A673 (cell line): ENCODE measurements at places on chromosomes 1 and 21. TPM values are rescaled to one million over a fixed set of nuclear protein-coding genes. Genes with fewer than 3 reads are reported as not detected.

The LEMD1 gene
- total RNA-seq, result 1.5 and 3.4 TPM in 2 replicates

The XCL1 gene
- not detected in 2 replicates for total RNA-seq

The SOD1 gene
- 373 and 380 TPM in 2 replicates for total RNA-seq

The TTLL10 gene
- total RNA-seq, result not detected in 2 replicates

The RXRG gene
- not detected in 2 replicates for total RNA-seq

The VSIG8 gene
- total RNA-seq, result not detected in 2 replicates

The CDCP2 gene
- total RNA-seq, result not detected in 2 replicates

The S100A4 gene
- 17.8 and 20.0 TPM in 2 replicates for total RNA-seq

The CPLANE2 gene
- 5.5 and 7.6 TPM in 2 replicates for total RNA-seq

The COPA gene
- total RNA-seq, result 134 and 166 TPM in 2 replicates

The TTC39A gene
- 3.1 and 5.1 TPM in 2 replicates for total RNA-seq

The TEDDM1 gene
- not detected in 2 replicates for total RNA-seq

The PPP1R8 gene
- 60.9 and 68.8 TPM in 2 replicates for total RNA-seq

The CFAP141 gene
- not detected in 2 replicates for total RNA-seq

The MR1 gene
- total RNA-seq, result 2.6 and 2.8 TPM in 2 replicates

The NPPB gene
- total RNA-seq, result not detected in 2 replicates

The ITGB2 gene
- total RNA-seq, result 5.0 and 7.4 TPM in 2 replicates

The LCE1E gene
- total RNA-seq, result not detected in 2 replicates

The VCAM1 gene
- total RNA-seq, result 2.0 and 3.0 TPM in 2 replicates

GRCh38 chr21:43208561-43209332 lies 39.9 kb downstream of the CRYAA start:
- no peak overlapping the region for H3K27ac ChIP-seq
- no peaks in the 10 kb centered on the region for H3K27me3 ChIP-seq
- H3K4me3 ChIP-seq, result no peak overlapping the region
- H3K36me3 ChIP-seq, result no peaks in the 10 kb centered on the region
- H3K4me1 ChIP-seq, result no peaks in the 10 kb centered on the region
- DNase-seq, result no peak

- no peak overlapping the region for H3K27ac ChIP-seq
- DNase-seq, result no peak
- no peaks in the 10 kb centered on the region for H3K4me1 ChIP-seq
- no peaks in the 10 kb centered on the region for H3K27me3 ChIP-seq
- no peak overlapping the region for H3K4me3 ChIP-seq
- no peaks in the 10 kb centered on the region for H3K36me3 ChIP-seq
Observed at GRCh38 chr1:221813887-221814286, 72.0 kb upstream of the DUSP10 start.

- DNase-seq, result no peak
- H3K4me1 ChIP-seq, result no peaks in the 10 kb centered on the region
- H3K4me3 ChIP-seq, result no peak overlapping the region
- no peak overlapping the region for H3K27ac ChIP-seq
- H3K27me3 ChIP-seq, result no peaks in the 10 kb centered on the region
Observed at GRCh38 chr1:96554364-96554763, 167.2 kb upstream of the PTBP2 start.

DNA sequence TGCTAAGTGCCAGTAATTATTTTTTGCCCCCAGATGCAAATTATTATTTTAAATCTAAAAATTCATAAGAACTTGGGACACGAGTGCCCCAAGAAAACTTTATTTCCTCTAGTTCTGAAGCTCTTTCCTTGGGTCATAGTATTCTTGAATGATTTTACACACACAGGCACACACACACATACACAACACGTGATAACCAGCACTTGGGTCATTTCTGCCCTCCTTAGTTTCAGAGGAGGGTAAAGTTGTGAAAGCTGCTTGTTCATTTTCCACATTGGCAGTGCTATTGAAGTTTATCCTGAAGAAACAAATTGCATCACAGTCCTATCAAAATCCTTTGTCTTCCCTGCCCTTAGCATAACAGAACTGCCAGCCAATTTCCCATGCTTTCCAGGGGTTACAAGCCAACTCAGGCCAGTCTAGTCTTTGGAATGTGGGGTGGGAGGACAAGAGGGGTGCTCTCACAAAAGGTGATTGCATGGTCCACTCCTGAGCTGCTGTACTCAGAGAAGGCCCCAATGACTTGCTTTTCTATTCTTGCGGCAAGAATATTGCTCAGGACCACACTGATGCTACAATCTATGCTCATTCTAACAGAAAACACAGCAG lies 98.5 kb upstream of the POGK start:
- H3K27me3 ChIP-seq, result no peaks in the 10 kb centered on the region
- no peak for DNase-seq
- H3K4me1 ChIP-seq, result no peaks in the 10 kb centered on the region
- no peak overlapping the region for H3K4me3 ChIP-seq
- no peaks in the 10 kb centered on the region for H3K36me3 ChIP-seq
- H3K27ac ChIP-seq, result no peak overlapping the region

GRCh38 chr1:119453021-119453420 lies 38.1 kb downstream of the HSD3B2 start:
- H3K4me1 ChIP-seq, result no peaks in the 10 kb centered on the region
- no peaks in the 10 kb centered on the region for H3K27me3 ChIP-seq
- H3K27ac ChIP-seq, result no peak overlapping the region
- H3K36me3 ChIP-seq, result no peaks in the 10 kb centered on the region

DNA sequence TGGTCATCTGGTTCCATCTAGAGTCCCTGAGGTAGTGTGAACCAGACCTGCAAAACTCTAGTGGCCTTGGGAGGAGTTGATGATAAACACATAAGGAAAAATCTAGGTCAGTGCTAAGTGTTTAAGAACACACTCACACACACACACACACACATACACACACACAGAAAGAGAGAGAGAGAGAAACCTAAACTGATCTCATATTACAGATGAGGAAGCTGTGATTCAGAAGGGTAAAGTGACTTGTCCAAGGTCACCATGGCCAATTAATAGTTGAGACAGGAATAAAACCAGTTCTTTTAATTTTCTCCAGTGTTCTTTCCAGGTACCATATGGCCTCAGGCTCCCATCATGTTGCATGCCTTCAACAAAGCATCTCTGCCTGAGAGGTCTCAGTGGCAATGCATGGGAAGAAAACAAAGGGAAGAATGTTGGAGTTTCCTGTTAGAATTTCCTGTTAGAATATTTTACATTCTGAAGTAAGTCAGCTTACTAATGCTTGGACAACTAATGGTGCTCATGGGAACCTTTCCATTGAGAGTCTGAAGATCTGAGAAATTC lies 77.3 kb upstream of the TSPAN2 start:
- H3K27me3 ChIP-seq, result no peaks in the 10 kb centered on the region
- no peak overlapping the region for H3K4me3 ChIP-seq
- no peaks in the 10 kb centered on the region for H3K36me3 ChIP-seq
- H3K4me1 ChIP-seq, result peaks cover 21% of the 10 kb centered on the region
- DNase-seq, result peak; percentile 95

GRCh38 chr1:42348498-42348897 lies 13.5 kb upstream of the FOXJ3 start:
- H3K4me1 ChIP-seq, result no peaks in the 10 kb centered on the region
- no peak overlapping the region for H3K27ac ChIP-seq
- H3K27me3 ChIP-seq, result no peaks in the 10 kb centered on the region
- DNase-seq, result no peak
- H3K36me3 ChIP-seq, result no peaks in the 10 kb centered on the region

- H3K4me1 ChIP-seq, result peaks cover 3% of the 10 kb centered on the region
- H3K27me3 ChIP-seq, result no peaks in the 10 kb centered on the region
- DNase-seq, result peak; percentile 61
- H3K4me3 ChIP-seq, result peak overlapping the region; percentile 48
Observed at GRCh38 chr1:244730153-244730933, 77.4 kb downstream of the DESI2 start.

GRCh38 chr1:107835151-107835670 lies 129.8 kb downstream of the VAV3 start:
- no peak overlapping the region for H3K27ac ChIP-seq
- H3K4me3 ChIP-seq, result no peak overlapping the region
- peaks cover 22% of the 10 kb centered on the region for H3K27me3 ChIP-seq
- H3K36me3 ChIP-seq, result no peaks in the 10 kb centered on the region

GRCh38 chr1:230277201-230278025 lies 148.7 kb downstream of the PGBD5 start:
- peaks cover 28% of the 10 kb centered on the region for H3K4me1 ChIP-seq
- H3K27me3 ChIP-seq, result no peaks in the 10 kb centered on the region
- H3K4me3 ChIP-seq, result no peak overlapping the region
- H3K36me3 ChIP-seq, result peaks cover 24% of the 10 kb centered on the region
- no peak overlapping the region for H3K27ac ChIP-seq

DNA sequence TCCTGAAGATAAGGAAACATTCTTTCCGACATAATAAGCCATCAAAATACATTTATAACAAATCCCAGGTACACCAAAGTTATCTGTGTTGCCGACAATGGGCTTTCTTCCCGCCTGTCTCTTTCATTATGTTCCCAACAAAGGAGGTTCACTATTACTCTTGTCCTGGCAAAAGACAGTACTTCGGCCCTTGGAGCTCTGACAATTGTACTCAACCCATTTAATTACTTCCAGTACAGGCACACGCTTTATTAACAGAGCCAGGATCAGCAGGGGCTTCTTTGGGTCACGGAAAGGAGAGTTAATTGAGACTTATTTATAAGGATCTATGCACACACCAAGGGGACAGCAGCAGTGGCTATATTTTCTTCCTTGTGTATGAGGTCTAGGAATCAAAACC lies 46.6 kb upstream of the DUSP10 start:
- no peak for DNase-seq
- no peaks in the 10 kb centered on the region for H3K36me3 ChIP-seq
- H3K4me3 ChIP-seq, result no peak overlapping the region
- no peaks in the 10 kb centered on the region for H3K27me3 ChIP-seq

- H3K4me1 ChIP-seq, result peaks cover 3% of the 10 kb centered on the region
- H3K36me3 ChIP-seq, result no peaks in the 10 kb centered on the region
- no peaks in the 10 kb centered on the region for H3K27me3 ChIP-seq
- no peak overlapping the region for H3K27ac ChIP-seq
- peak overlapping the region; percentile 38 for H3K4me3 ChIP-seq
Observed at GRCh38 chr1:31394584-31395193, 18.3 kb upstream of the SERINC2 start.

- H3K36me3 ChIP-seq, result no peaks in the 10 kb centered on the region
- H3K4me3 ChIP-seq, result no peak overlapping the region
- H3K27me3 ChIP-seq, result no peaks in the 10 kb centered on the region
- H3K4me1 ChIP-seq, result peaks cover 2% of the 10 kb centered on the region
- H3K27ac ChIP-seq, result peak overlapping the region; percentile 7
Observed at GRCh38 chr1:226132728-226133503, 53.6 kb downstream of the ACBD3 start.

GRCh38 chr1:230237009-230237370 lies 170.0 kb downstream of the GALNT2 start:
- no peaks in the 10 kb centered on the region for H3K27me3 ChIP-seq
- H3K4me3 ChIP-seq, result peak overlapping the region; percentile 9
- H3K4me1 ChIP-seq, result peaks cover 46% of the 10 kb centered on the region
- peak; percentile 84 for DNase-seq

DNA sequence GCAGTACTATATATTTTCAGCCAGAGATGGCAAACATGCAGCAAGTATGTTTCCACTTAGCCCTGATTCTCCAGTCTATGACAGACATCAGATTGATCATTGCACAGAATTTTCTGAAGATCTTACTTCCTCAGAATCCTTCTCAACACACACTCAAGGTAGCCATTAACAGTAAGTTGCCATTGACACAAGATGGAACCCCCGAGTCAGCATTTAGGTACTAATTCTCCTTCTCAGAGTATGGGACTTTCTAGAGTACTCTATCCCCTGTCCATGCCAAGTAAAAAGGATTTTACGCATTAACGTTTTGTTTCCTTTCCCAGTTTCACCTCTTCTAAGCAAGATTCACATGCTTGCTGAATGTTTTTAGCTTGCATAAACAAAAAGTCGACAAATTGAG lies 63.5 kb downstream of the SGIP1 start:
- no peak overlapping the region for H3K4me3 ChIP-seq
- no peaks in the 10 kb centered on the region for H3K27me3 ChIP-seq
- H3K27ac ChIP-seq, result no peak overlapping the region
- DNase-seq, result no peak

DNA sequence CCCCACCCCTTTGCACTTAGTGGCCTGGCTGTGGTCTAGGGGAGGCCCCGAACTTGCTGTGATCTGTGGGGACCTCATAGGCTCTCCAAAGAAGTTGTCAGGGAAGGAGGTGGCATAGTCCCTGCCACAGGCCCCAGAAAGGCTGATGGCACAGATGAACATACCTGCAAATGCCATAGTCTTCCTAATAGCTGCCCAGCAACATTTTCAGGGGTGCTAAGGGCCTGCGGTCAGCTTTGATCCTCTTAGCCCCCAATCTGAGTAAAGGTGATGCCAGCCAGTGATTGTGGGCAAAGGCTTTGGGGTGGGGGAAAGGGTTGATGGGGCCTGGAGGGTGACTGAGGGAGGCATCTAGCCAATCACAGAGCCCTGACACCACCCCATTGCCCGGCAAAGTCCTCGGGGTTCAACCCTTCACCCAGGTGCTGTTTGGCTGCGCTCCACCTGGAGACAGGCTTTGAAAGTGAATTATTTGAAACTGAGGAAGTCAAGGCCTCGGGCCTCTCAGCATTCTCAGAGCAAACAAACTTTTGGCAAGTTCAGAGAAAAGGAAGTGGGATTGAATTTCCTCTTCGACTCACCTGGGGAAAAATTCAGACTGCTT lies 35.8 kb downstream of the PAX7 start:
- H3K36me3 ChIP-seq, result no peaks in the 10 kb centered on the region
- no peak for DNase-seq
- no peak overlapping the region for H3K4me3 ChIP-seq
- no peak overlapping the region for H3K27ac ChIP-seq
- H3K4me1 ChIP-seq, result peaks cover 30% of the 10 kb centered on the region
- H3K27me3 ChIP-seq, result no peaks in the 10 kb centered on the region

GRCh38 chr21:37433456-37433840 lies 66.9 kb downstream of the DYRK1A start:
- no peaks in the 10 kb centered on the region for H3K27me3 ChIP-seq
- no peak overlapping the region for H3K4me3 ChIP-seq
- H3K4me1 ChIP-seq, result peaks cover 29% of the 10 kb centered on the region
- H3K36me3 ChIP-seq, result no peaks in the 10 kb centered on the region
- no peak for DNase-seq

DNA sequence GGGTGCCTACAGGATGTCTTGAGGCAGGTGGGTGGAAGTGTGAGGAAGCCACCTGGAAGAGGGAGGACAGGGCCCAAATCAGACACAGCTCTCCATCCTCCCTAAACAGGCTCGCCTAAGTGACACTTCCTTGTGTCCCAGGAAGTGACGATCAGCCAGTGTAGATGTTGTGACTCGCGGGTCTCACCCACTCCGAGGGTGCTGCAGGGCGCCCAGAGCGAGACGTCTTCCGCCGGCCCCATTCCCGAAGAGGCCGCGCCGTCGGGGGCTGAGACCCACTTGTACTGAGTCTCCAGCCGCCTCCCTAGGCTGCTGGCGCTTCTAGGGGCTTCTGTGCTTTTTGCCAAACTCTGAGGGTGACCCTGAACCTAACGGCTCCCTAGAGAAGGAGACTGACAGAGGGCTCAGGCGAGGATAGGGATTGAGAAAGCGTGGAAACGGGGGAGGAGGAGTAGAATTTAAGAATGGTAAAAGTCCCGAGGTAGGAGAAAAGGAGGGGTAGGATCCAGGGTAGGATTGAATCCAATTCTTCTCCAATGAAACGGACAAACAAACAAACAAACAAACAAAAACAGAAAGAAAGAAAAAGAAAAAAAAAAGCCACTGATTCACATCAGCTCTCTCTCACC lies 543 bp upstream of the MARK1 start:
- peak; percentile 28 for DNase-seq
- peak overlapping the region; percentile 54 for H3K4me3 ChIP-seq
- H3K27ac ChIP-seq, result no peak overlapping the region
- no peaks in the 10 kb centered on the region for H3K36me3 ChIP-seq
- H3K4me1 ChIP-seq, result peaks cover 4% of the 10 kb centered on the region
- peaks cover 96% of the 10 kb centered on the region for H3K27me3 ChIP-seq
